CD8-positive, alpha-beta memory T cell (primary cell): ENCODE measurements at places on chromosomes 1 and 21. TPM values are rescaled to one million over a fixed set of nuclear protein-coding genes. Genes with fewer than 3 reads are reported as not detected.

DNA sequence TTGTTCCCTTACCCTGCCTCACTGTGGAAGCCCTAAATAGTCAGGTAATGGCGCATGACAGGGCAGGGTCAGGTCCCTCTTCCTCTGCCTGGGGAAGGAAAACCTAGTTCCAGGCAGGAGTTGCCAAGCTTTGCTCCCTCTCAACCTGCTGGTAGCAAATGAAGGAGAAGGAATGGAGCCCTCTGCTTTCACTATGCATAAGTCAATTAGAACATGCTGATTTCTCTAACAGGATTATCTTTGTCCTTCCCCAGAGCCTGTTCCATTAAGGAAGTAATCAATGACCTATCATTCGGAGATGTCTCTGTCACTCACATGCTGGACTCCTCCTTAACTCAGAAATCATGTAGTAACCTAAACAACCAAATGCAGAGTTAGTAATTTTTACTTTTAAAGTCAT, 161.8 kb upstream of the NFIA start:
- no peak overlapping the region for H3K27ac ChIP-seq
- H3K4me3 ChIP-seq = no peak overlapping the region
- no peaks in the 10 kb centered on the region for H3K4me1 ChIP-seq
- H3K36me3 ChIP-seq = no peaks in the 10 kb centered on the region

DNA sequence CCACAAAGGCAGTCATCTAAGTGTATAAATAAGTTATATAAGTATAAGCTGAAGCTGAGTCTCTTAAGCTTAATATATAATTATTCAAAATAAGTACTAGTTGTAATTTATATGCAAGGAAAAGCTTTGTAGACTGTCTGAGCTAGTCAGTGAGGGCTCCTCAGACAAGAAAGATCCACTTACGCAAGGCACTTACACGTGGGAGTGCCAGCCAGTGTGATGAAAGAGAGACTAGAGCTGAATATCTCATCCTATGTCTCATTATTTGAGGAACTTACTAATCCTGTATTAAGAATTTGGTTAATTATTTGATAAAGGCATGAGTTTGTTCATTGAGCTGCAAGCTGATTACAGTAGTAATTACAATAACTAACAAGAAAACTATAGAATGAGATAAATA, 146.9 kb downstream of the PDE4B start:
- H3K27ac ChIP-seq = no peak overlapping the region
- H3K4me1 ChIP-seq = no peaks in the 10 kb centered on the region
- H3K27me3 ChIP-seq = no peaks in the 10 kb centered on the region

- H3K27ac ChIP-seq = no peak overlapping the region
- no peak for DNase-seq
- H3K4me3 ChIP-seq = no peak overlapping the region
These were observed 139.6 kb downstream of the NAV1 start for GRCh38 chr1:201678264-201679101.

DNA sequence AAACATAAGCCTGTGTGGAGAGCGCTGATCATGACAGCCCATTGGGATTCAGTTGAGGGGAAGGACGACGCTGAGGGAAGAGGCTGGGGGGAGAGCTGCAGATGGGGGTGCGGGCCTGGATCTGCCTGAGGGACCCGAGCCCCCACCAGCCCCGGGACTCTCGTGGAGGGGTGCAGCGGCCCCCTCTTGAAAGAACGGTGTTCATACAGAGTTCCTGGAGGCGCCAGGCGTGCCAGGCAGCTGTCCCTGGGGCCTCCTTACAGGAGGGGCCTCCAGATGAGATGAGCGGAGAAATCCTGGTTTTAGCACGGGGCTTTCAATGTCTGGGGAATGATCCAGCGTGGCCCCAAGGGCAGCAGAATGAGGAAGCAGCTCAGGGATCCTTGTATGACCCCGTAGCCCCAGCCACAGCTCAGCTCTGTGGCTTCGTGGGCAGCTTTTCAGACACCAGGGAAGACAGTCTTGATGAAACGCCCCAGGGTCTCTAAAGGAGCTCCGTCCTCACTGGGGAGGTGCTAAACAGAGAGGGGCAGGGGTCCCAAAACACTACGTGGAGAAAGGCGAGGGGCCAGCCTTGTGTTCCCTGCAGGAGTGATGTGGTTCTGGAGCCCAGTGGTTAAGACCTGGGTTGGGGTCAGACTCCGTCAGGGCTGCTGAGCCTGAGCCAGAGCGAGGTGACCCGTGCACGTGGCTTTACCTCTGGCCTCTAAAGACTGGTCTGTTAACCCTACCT, 7.2 kb upstream of the DSCAM start:
- no peaks in the 10 kb centered on the region for H3K36me3 ChIP-seq
- H3K27ac ChIP-seq = no peak overlapping the region
- H3K27me3 ChIP-seq = no peaks in the 10 kb centered on the region
- H3K4me3 ChIP-seq = no peak overlapping the region
- DNase-seq = no peak

- no peak for DNase-seq
- no peaks in the 10 kb centered on the region for H3K4me1 ChIP-seq
- H3K4me3 ChIP-seq = no peak overlapping the region
These were observed 292.1 kb downstream of the TM2D1 start for GRCh38 chr1:61432616-61433388.

- DNase-seq = no peak
- H3K4me1 ChIP-seq = no peaks in the 10 kb centered on the region
- H3K4me3 ChIP-seq = no peak overlapping the region
- no peak overlapping the region for H3K27ac ChIP-seq
- H3K36me3 ChIP-seq = no peaks in the 10 kb centered on the region
These were observed 49.8 kb downstream of the ADGRL2 start for GRCh38 chr1:81850495-81850894.

DNA sequence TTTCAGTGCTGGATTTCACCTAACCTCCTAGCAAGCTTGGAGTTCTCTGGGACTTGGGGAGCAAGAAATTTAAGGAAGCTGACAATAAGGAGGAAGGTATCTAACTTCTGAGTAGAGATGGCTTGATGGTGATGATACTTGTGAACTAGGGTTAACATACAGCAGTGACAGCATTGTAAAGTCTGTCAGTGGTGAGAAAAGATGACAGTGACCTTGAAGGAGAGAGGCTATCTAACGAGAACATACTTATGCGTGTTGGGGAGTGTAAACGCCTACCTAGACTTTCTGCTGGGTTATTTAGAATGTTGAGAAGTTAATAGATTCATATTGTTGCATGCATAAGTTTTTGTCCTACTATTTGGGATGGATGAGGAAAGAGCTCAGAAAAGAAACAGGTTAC, 16.3 kb downstream of the POU2F1 start:
- H3K4me1 ChIP-seq = peaks cover 9% of the 10 kb centered on the region
- H3K27ac ChIP-seq = no peak overlapping the region
- no peaks in the 10 kb centered on the region for H3K36me3 ChIP-seq
- no peak for DNase-seq
- no peaks in the 10 kb centered on the region for H3K27me3 ChIP-seq

- no peak overlapping the region for H3K4me3 ChIP-seq
- no peak overlapping the region for H3K27ac ChIP-seq
- no peaks in the 10 kb centered on the region for H3K36me3 ChIP-seq
- H3K4me1 ChIP-seq = no peaks in the 10 kb centered on the region
These were observed 39.3 kb downstream of the MAGI3 start for GRCh38 chr1:113429461-113430153.

- H3K36me3 ChIP-seq = no peaks in the 10 kb centered on the region
- DNase-seq = no peak
- H3K27ac ChIP-seq = no peak overlapping the region
- no peaks in the 10 kb centered on the region for H3K27me3 ChIP-seq
- no peaks in the 10 kb centered on the region for H3K4me1 ChIP-seq
- no peak overlapping the region for H3K4me3 ChIP-seq
These were observed 39.4 kb downstream of the C1orf21 start for GRCh38 chr1:184426278-184426674.

GRCh38 chr1:109268431-109269211, 14.3 kb downstream of the PSRC1 start:
- no peak overlapping the region for H3K4me3 ChIP-seq
- no peaks in the 10 kb centered on the region for H3K4me1 ChIP-seq
- H3K27ac ChIP-seq = no peak overlapping the region
- no peaks in the 10 kb centered on the region for H3K27me3 ChIP-seq

DNA sequence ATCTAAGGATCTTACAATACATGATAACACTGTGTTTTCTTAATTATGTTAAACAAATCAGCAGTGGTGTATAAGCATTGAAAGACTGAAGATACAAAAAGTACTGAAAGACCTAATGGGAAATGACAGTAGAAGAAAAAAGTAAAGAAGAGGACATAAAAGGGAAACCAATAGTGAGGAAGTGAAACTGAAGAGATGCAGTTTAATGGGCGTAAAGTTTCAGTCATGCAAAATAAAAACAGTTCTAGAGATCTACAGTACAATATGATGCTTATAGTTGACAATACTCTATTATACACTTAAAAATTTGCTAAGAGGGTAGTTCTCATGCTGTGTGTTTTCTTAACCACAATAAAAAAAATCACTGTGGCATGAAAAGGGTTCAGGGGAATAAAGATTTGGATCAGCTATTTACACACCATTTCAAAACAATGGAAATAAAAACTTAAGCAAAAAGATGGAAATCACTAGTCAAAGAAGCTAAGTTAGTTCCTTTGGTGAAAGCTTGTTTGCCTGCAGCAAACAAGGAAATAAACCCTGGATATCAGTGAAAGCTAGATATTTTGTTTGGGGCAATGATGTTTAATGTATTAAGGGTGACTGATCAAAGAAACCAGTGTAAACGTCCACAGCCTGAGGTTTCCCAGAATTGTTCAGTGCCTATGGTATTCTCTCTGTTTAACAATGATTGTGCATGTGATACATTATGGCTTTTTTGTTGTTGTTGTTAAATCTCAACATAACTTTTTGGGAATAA, 1160.8 kb upstream of the ADGRL2 start:
- no peaks in the 10 kb centered on the region for H3K36me3 ChIP-seq
- H3K27ac ChIP-seq = no peak overlapping the region
- no peak for DNase-seq
- no peak overlapping the region for H3K4me3 ChIP-seq
- no peaks in the 10 kb centered on the region for H3K4me1 ChIP-seq

GRCh38 chr1:168053681-168054080, 83.0 kb downstream of the GPR161 start:
- H3K27ac ChIP-seq = no peak overlapping the region
- H3K4me3 ChIP-seq = no peak overlapping the region
- H3K27me3 ChIP-seq = no peaks in the 10 kb centered on the region
- no peak for DNase-seq
- H3K36me3 ChIP-seq = no peaks in the 10 kb centered on the region

GRCh38 chr1:41365772-41366454, 4.7 kb downstream of the FOXO6 start:
- peak; percentile 32 for DNase-seq
- H3K4me1 ChIP-seq = peaks cover 22% of the 10 kb centered on the region
- no peak overlapping the region for H3K27ac ChIP-seq
- no peak overlapping the region for H3K4me3 ChIP-seq
- no peaks in the 10 kb centered on the region for H3K36me3 ChIP-seq

- H3K36me3 ChIP-seq = peaks cover 15% of the 10 kb centered on the region
- no peak overlapping the region for H3K27ac ChIP-seq
These were observed 1.1 kb upstream of the MRPL24 start for GRCh38 chr1:156742017-156742416.

- peaks cover 12% of the 10 kb centered on the region for H3K36me3 ChIP-seq
- DNase-seq = no peak
- H3K27me3 ChIP-seq = no peaks in the 10 kb centered on the region
- H3K4me3 ChIP-seq = no peak overlapping the region
- peaks cover 55% of the 10 kb centered on the region for H3K4me1 ChIP-seq
These were observed 18.2 kb downstream of the MRPS6 start for GRCh38 chr21:34091607-34092006.

- no peaks in the 10 kb centered on the region for H3K27me3 ChIP-seq
- DNase-seq = no peak
- H3K4me3 ChIP-seq = no peak overlapping the region
- no peak overlapping the region for H3K27ac ChIP-seq
These were observed 142.7 kb downstream of the NPHP4 start for GRCh38 chr1:5849550-5849949.

DNA sequence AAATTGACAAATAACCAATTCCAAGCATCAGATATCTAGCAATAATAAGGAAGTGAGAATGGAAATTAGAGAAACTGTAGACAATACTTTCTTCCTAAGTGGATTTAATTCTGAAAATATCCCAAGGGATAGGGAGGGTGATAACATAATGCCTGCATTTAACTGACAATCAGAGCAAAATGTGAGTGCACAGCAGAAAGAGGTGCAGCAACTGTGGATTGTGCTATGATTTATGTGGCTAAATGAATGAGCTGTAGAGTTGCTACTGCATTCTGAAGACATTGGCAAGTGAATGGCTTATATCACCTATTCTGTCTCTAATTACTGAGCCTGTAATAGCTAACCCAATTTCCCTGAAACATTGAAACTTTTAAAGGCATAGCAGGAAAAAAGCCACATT, 39.0 kb downstream of the OLFM3 start:
- H3K4me3 ChIP-seq = no peak overlapping the region
- H3K27me3 ChIP-seq = no peaks in the 10 kb centered on the region
- H3K4me1 ChIP-seq = no peaks in the 10 kb centered on the region
- DNase-seq = no peak

DNA sequence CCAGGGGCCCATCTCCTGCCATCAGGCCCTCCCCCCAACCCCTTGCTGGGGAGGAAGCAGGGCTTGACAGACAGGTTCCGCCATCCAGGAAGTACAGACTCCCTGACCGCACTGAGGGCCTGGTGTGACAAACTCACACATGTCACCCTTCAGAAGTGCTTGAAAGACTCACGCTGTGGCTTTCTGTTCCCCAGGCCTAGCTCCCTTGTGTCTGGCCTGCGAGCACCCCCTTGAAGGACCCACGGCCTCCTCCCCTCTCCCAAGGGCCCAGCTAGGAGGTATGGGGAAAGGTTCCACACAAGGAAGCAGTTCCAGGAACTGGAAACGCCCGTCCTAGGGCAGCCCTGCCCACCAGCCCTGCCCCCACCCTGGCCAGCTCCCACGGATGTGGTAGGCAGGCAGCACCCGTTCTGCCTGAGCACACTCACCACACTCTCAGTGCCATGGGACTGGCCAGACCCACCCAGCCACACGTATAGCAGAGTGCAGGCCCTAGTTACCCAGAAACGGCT, 26.7 kb downstream of the SLC2A1 start:
- peaks cover 39% of the 10 kb centered on the region for H3K36me3 ChIP-seq
- peak overlapping the region; percentile 77 for H3K27ac ChIP-seq
- H3K27me3 ChIP-seq = no peaks in the 10 kb centered on the region
- peak; percentile 84 for DNase-seq

- no peaks in the 10 kb centered on the region for H3K27me3 ChIP-seq
- H3K27ac ChIP-seq = no peak overlapping the region
- no peaks in the 10 kb centered on the region for H3K4me1 ChIP-seq
- no peak for DNase-seq
- no peak overlapping the region for H3K4me3 ChIP-seq
These were observed 83.2 kb downstream of the APP start for GRCh38 chr21:26087223-26087918.

The POU2F1 gene
- 13.5 TPM for total RNA-seq

The MXRA8 gene
- 0.26 TPM for total RNA-seq

The FCGR1A gene
- total RNA-seq = not detected

The PDC gene
- total RNA-seq = not detected

The APP gene
- 15.3 TPM for total RNA-seq

The FRRS1 gene
- 1.6 TPM for total RNA-seq

The THEM5 gene
- total RNA-seq = not detected

The OR10J1 gene
- total RNA-seq = not detected

The CLCNKB gene
- not detected for total RNA-seq

The CCDC185 gene
- total RNA-seq = not detected
